ENCODE measurements at places on chromosomes 7 and 10.

DNA sequence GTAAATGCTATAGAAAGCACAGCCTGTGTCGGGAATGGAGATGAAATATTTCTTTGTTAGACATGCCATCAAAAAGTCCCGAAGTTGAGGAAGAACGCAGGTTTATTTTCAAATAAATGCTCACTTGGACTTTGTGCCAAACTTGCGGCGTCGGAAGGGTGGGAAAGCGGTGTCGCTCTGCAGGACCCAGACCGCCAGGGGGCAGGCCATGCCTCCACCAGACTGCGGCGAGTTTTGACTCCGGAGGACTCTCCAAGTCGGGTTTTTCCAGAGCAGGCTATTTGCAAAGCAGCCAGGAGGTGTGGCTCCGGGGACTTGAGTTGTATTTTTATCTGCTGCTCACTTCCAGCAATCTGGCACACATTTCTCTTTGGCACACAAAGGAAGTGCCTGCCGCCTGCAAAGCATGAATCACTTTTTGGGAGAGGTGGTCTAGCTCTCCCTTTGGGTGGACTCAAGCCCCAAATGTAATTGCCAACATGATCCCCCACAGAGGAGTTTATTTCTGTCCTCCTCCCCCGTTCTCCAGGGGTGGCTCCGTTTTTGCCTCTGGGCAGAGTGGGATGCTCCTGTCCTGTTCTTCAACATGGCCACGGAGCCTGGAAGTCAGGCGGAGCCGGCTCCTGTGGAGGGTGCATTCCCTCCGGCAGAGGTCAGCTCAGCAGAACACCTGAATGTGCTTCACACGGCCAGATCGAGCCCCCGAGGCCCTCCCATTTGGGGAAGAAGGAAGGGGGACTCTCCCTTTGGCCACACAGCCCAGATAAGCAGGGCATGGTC lies 82.3 kb upstream of the GPR26 start:
- DNase-seq, result peak; percentile 30

- DNase-seq, result no peak
Measured at GRCh38 chr10:78435484-78436221, 402.0 kb downstream of the RPS24 start.

- peak; percentile 15 for DNase-seq
Measured at GRCh38 chr10:118720685-118721538, 33.9 kb downstream of the CACUL1 start.

DNA sequence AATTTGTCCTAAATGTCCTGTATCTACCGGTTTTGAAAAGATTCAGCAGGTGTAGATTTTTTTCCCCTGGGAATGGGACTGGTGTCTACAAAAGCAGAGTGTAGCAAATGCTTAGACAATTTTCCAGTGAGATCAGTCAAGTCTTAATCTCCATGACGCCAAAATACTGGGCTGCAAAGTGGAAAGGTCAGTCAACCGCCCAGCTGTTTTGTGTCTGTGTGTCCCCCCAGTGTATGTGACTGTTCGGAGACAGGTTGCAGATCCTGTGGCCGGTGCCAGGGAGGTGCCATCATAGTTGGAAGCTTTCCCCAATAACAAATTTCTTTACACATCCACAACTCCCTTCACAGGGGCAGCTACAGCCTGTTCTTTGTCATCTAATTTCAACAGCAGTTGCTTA lies 263.8 kb downstream of the ARHGAP12 start:
- DNase-seq, result no peak

- no peak for DNase-seq
Measured at GRCh38 chr7:45306752-45307305, 149.2 kb downstream of the RAMP3 start.

- peak; percentile 13 for DNase-seq
Measured at GRCh38 chr7:143002106-143002505, 24.8 kb downstream of the OR9A2 start.
